ENCODE measurements at places on chromosomes 13 and 19.

GRCh38 chr13:90974249-90974975 is 373.1 kb upstream of the MIR17HG start:
- DNase-seq: no peak

DNA sequence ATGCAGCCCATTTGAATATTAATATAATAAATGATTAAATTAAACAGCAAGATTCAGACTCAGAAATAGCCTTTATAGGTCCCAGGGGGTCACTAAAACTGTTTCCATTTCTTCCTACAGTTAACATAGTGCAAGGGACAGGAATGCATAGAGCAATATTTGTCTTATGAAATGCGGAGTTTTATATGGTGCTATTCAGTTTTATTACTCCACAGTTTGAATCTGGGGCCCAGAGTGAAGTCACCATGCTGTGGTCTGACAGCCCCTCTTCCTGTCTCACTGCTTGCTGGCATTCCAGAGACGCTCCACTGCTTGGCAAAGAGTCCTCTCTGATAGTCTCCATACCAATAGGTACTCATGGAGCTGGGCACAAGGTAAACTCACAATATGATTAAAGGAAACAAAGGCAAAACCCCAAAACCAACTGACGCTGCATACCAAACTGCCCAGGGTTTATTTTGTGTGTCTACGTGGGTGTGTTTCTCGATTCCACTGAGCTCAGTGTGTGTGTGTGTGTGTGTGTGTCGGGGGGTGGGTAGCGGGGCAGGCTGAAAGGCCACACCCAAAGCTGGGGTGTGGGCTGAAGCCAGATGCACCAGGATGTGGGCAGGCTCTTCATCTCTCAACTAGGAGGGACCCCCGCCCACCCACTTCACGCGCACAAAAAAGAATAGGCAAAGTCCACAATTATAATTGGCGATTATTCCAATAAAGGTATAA is 277.9 kb downstream of the TSHZ3 start:
- DNase-seq: no peak

DNA sequence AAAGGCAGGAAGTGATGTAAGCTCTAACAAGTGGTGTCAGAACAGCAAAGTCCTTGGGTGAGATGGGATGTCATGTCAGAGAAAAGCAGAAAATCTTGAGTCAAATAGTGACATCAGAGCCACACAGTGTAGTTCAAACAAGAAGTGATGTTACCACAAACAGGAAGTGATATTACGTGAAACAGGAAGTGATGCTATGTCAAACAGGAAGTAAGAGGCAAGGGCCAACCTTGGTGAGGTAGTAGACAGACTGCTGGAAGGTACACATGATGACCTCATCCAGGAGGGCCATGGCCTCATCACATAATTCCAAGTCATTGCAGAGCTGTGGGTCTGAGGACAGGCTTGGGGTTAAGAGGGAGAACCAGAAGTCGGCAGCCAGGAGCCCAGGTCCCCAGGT is 7.0 kb upstream of the MAMSTR start:
- DNase-seq: no peak

DNA sequence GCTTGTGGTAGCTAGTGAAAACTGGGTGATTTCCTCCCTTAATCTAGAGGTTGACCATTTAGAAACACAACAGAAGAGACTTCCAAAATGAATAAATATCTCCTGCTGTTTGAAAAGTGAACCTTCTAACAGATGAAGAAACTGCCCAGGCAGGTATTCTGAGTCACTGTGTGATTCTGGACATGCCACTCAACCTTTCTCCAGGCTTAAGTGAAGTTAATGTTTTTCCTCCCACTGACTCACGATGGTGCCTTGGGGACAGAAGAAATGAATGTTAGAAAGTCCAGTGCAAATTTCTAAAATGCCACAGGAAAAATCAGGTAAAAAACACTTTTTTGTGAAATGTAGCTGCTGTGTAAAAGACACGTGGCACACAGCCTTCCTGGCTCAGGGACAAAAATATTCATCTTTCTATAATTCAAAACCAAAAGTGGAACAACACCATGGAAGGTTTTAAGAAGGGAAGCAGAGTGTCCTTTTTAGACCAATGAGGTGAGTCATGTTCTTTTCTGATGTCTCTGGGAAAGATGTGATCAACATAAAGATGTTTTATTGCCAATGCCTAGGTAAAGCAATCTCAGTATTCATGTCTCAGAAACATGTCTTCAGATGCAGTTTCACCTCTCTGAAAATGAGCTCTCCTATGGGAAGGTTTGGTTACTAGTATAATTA is 9.1 kb downstream of the UBE2L5 start:
- DNase-seq: no peak

GRCh38 chr13:65825039-65825438 is 1405.1 kb downstream of the PCDH9 start:
- no peak for DNase-seq

DNA sequence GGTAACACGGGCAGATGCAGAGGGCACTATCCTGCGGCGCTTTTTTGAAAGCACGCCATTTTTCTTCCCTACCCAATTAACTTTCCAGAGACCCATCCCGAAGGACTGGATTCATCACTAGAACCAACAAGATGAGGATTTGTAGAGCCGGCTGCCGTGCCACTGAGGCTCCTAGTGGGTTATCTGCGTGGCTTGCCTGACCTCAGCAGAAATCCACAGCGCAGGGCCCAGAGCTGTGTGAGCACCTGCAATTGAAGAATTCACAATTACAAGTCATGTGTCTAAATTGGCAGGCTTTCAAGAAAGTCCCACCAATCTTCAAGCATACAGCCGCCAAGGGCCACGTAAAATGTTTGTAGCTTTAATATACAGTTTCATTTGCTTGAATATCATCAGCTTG is 75.5 kb downstream of the ALOX5AP start:
- no peak for DNase-seq

DNA sequence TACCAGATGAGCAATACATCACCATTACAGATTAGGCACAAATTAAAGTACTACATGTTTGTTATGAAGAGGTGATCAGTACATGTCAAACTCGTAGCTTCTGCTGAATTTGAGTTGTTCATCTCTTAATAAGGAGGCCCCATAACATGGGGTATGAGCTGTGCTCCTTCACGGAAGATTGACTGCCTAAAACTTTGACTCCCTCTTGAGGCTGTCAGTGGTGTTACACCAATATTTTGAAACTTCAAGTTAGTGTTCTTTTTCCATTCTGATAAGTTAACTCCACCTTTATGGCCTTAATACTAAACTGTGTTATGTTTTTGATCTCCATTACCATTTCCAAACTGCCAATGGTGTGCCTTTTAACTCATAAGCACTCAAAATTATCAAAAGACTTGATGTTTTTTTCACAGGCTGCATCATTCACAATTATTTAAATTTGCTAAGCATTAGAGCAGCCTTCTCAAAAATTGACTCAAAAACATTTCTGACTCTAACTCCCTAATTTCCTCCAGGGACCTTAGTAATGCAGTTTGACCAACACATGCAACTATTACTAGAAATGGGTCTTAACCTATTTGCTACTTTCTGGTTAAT is 1591.5 kb downstream of the PCDH9 start:
- no peak for DNase-seq

DNA sequence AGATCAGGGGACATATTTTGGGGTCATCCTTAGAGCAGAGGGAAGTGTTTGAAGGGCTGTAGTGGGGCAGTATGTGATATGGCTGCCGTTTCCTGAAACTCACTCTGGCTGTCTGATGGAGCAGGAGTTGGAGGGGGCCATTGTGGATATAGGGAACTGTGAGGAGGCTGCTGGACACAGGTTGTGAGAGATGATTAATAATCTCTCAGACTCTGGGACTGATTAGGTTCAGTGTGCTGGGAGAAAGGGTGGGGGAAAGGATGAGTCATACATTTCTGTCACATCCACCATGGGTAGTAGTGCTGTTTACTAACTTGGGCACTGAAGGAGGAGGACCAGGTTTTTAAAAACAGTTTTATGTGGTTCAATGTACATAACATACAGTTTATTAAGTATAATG is 4.8 kb downstream of the B3GLCT start:
- DNase-seq: no peak

GRCh38 chr13:44422755-44423643 is 49.4 kb downstream of the SERP2 start:
- no peak for DNase-seq

DNA sequence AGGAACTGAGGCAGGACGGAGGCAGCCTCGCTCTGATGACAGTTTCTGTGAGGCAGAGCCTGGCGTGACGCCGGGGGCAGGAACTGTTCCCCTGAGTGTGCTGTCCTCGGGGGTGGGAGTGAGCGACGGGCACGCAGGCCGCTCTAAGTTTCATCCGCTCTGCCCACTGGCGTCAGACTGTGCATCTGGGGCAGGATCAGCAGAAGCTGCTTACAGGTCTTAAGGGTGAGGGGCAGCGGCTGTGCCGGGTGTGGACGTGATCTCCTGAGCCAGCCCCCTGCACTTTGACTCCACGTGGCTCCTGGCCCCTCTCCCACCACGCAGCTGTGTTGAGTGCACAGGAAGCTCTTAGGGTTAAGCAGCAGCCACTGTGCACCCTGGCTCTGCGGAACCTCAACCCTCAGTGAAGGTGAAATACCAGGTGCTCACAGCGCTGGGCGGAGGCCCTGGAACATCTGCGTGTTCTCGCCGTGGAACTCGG is 1.5 kb downstream of the GRK1 start:
- DNase-seq: no peak

- DNase-seq: no peak
Observed at GRCh38 chr13:91894316-91894715, 495.9 kb downstream of the GPC5 start.

DNA sequence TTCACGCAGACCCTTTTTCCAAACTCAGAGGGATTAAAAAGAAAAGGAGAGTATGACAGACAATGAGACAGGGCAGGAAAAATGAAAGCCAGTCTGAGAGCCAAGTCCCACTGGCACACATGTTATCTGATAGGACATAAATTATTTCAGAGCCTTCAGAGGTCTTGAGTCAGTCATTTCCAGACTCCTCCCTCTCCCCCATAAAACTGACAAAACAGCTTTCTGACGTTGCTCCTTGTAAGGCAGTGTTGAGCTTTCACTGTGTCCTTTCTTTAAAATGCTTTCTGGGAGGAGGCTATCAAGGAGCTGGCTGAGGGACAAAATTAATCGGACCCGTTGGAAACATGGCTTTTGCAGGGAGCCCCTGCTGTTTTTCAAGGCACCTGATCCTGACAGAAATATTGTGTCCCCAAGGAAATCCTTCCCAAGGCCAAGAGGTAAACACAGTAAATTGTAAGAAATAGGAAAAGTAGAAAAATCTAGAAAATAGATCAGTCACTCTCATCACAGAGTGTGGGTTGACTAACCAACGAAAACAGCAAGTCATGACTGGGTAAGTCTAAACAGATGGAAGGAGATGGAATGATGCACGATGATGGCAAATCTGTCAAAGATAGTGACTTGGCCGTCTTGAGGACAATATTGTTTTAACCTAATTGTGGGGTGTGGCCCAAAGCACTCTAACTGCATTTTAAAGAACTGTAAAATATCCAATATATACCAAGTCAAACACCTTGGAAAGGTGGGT is 89.7 kb downstream of the DCT start:
- DNase-seq: no peak

DNA sequence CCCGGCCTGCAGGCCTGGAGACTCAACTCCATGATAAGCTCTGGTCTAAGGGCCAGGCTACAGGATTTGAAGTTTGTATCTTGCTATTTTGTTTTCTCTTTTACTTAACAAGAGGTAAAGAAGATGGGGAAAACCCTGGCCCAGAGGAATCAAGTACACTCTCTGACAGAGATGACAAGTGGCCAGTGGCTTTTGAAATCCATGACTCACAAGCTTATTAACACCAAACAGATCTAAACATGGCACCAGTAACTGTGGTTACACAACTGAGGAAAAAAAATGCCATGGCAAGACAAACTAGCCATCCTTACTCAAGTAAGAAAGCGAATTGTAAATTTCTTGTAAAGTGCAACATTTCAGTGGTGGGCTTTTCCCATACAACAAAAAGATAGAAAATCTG is 72.6 kb upstream of the SERTM1 start:
- DNase-seq: no peak

DNA sequence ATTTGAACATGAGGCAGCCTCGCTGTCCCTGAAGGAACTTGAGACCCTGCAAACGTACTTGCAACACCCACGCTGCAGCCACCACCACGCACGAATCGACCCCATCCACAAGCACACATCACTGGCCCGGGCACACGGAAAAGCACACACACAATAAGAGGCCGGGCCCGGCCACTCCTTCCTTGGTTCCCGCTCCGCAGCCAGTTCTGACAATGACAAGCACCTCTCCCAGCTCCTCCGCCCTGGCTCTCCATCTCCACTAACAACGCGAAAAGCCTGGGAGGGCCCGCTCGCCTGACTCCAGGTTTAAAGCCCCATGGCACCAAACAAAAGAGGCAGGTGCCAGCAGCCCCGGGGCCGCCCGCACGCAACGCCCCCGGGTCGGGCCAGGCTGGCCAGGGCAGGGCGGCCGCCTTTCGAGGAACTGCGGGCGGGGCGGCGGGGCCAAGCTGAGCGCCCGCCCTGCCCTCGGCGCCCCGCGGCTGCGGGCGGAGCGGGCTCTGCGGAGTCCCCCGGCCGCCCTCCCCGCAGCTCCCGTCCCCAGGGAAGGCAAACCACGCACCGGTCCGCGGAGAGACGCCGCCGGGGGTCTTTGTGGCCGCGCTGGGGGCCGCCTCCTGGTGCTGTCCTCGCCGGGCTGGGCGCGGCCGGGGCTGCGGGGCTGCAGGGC is 495 bp downstream of the DCLK1 start:
- DNase-seq: no peak

Measured in T follicular helper cell (primary cell).